ENCODE measurements at places on chromosomes 1 and 21.

DNA sequence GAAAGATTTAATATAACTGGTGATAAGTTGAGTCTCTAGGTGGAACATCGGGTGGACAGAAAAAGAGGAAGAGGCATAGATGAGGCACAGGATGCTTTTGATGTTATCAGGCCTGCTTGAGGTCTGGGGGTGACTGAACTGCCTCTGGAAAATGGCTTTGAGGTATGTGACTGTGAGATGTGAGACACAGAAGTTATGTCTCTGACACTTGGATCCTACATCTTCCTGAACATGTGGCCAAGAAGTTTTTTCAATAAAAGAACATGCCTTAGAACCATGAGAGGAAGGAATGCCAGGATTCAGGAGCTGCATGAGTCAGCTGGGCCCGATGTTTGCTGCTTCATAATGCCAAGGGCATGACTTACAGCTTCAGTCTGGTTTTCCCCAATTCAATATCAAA is 11.5 kb upstream of the AIM2 start:
- DNase-seq: peak; percentile 85

DNA sequence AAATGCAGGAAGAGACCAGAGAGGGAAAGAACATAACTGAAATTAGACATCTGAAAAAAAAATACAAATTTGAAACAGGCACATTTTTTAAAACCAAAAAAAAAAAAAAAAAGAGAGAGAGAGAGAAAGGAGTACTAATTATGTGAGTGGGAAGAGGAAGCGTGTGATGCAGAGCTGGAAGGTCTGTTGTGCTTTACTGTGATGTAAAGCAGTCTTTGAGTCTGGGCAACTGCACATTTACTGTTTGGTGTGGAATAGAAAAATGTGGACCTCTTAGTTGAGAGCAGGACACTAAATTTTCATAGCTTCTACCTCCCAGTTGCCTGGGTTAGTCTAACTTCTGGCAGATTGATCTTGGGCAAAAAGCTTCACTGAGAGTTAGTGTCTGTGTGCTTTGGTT is 16.5 kb downstream of the LHX9 start:
- no peak for DNase-seq

DNA sequence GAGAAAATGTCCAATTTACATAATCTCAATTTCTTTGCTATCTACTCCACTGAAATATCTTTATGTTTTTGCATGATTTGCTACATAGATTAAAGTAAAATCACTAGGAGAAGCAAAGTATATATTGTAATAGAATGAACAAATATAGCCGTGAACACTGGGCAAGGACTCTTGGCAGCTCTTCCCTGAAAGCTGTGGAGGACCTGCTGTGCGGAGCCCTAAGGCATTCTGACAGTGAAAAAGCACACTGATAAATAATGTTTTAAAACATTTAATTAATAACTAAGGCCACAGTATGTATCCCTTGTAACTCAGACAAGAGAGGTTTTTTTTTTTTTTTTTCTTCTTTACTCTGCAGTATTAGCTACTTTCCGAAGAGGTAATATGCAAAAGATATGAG is 256.1 kb upstream of the DPYD start:
- DNase-seq: no peak

DNA sequence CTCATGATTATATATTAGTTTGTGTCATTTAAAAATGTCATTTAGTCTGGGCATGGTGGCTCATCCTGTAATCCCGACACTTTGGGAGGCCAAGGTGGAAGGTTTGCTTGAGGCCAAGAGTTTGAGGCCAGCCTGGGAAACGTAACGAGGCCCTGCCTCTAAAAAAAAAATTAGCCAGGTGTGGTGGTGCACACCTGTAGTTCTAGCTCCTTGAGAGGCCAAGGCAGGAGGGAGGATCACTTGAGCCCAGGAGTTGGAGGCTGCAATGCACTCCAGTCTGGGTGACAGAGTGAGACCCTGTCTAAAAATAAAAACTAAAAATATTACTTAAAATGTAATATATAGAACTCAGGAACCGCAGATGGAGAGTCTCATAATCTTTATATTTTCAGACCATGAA is 34.6 kb downstream of the RUNX3 start:
- DNase-seq: no peak

DNA sequence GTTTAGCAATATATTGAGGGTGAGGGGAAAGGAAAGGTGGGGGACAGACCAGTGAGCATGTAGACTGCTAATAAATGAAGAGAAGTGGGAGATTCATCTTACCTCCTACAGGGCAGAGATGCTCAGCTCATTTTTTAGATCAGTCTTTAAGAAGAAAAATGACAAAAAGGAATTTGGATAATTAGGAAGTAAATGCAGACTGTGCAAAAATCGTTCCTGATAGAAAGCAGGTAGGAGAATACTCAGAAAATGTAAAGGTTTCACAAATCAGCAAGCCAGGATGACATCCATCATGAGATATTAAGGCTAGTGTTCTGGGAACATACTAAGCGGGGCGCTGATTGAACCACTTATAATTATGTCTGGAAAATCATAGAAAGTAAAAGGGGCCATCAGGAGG is 106.3 kb downstream of the RNF220 start:
- DNase-seq: no peak

DNA sequence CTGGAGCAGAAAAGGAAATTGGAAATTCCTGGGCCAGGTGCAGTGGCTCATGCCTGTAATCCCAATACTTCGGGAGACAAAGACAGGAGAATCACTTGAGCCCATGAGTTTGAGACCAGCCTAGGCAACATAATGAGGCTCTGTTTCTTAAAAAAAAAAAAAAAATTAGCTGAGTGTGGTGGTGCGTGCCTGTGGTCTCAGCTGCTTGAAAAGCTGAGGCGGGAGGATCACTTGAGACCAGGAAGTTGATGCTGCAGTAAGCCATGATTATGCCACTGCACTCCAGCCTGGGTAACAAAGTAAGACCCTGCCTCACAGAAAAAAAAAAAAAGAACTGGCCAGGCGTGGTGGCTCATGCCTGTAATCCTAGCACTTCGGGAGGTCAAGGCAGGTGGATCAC is 56.7 kb downstream of the SRSF11 start:
- DNase-seq: no peak

DNA sequence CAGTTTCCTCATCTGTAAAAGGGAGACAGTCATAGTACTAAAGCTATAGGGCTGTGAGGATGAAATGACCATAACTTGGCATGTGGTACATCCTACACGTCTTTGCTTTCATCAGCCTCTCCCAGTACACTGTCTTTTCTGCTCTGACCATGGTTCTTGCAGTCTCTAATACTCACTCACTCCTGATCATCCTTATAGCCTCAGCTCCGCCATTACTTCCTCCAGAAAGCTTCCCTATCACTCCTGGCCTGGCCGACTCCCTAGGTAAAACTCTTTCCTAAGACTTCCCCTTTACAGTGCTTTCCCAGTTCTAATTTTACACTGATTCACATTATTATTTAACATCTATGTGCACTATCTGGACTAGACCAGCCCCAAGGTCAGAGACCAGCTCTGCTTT is 5.0 kb upstream of the MRPL24 start:
- no peak for DNase-seq

DNA sequence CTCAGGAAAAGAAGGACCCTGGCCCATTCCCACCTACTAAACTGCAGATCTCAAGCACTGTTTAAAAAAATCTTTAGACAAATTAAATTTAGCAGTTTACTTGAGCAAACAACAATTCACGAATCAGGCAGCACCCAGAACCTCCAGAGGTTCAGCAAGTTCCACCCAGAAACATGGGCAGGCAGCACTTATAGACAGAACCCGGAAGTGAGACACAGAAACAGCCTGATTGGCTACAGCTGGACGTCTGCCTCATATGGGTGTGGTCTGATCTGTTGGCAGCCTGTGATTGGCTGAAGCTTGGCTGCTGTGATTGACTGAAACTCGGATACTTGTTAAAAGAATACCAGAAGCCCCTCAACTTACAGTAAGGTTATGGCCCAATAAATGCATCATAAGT is 34.7 kb upstream of the COL6A2 start:
- DNase-seq: no peak

GRCh38 chr1:173392895-173393658 is 84.1 kb upstream of the PRDX6 start:
- DNase-seq: peak; percentile 87

DNA sequence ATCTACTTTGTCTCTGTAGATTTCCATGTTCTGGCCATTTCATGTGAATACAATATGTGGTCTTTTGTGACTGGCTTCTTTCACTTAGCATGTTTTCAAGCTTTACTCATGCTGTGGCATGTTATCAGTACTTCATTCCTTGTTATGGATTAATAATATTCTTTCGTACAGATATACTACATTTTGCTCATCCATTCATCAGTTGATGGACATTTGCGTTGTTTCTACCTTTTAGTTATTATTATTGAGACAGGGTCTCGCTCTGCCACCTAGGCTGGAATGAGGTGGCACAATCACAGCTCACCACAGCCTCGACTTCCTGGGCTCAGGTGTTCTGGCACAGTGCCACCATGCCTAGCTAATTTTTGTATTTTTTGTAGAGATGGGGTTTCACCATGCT is 21.4 kb downstream of the SFPQ start:
- no peak for DNase-seq

DNA sequence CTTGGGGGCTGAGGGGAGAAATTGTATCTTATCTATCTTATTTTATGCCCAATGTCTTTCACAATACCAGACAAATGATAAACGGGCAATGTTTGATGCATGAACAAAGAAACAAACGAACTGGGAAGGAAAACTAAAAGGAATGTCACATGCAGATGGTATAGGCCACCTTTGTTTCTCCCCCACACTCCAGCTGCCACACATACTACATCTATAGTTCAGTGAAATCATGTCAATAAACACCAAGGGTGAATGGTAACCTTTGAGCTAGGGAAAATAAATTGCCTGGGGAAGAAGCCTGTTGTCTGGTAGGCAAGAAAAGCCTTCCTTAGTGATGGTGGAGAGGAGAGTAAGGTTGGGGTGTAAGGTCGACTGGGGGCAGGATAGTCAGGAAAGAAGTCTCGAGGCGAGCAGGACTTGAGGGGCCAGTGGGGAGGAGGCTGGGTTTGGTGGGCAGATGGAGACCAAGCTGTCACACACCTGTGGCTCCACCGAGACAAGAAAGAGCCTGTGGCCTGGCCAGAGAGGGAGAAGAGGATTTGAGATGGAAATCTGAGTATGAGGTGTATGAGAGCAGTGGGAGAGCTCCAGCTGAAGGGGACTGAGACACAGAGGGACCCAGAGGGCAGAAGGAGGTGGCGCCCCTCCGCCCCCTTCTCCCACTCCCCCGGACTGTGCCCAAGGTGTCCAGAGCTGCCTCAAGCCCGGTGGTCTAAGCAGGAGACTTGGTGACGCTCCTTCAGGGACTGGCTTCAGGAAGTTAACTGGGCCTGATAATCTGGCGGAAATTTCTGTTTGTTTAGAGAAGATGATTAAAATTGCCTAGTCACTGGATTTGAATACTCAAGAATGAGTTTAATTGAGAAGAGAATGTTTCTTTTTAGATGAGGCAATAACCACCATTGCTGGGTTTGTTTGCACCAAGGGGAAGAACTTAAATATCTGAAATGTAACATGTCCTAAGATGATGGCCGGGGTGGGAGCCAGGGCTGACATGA is 37.3 kb downstream of the ATF3 start:
- no peak for DNase-seq

- DNase-seq: no peak
Measured at GRCh38 chr1:167543199-167543990, 10.2 kb downstream of the CREG1 start.

GRCh38 chr1:11198257-11198656 is 9.1 kb downstream of the ANGPTL7 start:
- DNase-seq: no peak

GRCh38 chr1:190170321-190170720 is 307.3 kb downstream of the BRINP3 start:
- DNase-seq: no peak

- DNase-seq: no peak
Measured at GRCh38 chr21:14273736-14274538, 58.0 kb downstream of the RBM11 start.

- no peak for DNase-seq
Measured at GRCh38 chr1:10917513-10918454, 94.7 kb upstream of the TARDBP start.

DNA sequence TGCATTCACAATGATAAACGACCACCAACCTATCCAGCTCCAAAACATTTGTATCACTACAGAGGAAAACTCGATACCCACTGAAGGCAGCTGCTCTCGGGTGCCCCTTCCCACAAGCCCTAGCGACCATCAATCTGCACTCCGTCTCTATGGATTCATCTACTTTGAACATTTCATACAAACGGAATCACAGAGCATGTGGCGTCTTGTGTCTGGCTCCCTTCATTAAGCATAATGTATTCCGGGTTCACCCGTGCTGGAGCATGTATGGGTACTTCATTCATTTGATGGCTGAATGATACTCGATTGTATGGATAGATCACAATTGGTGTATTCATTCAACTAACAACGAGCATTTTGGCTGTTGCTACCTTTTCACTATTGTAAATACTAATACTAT is 340.2 kb downstream of the SMYD3 start:
- no peak for DNase-seq

DNA sequence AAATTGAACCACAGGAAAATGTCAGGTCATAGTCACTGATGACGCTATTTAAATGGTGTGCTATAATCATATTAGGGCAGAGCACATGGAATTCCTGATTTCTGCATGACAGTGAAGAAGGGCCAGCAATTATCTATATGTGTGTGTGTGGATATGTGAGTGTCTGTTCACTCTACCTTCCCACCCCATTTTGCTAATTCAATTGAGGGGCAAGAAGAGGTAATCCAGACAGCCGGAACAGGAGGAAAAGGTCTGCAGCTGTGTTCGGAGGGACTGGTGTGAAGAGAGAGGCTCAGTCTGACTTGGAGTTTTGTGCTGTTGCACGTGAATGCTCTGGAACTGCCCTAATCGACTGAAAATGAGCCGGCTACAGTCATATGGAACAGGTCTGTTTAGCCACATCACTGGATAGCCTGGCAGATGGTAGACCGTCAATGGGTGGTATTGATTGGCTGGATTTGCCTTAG is 5.1 kb upstream of the ELAVL4 start:
- DNase-seq: no peak

DNA sequence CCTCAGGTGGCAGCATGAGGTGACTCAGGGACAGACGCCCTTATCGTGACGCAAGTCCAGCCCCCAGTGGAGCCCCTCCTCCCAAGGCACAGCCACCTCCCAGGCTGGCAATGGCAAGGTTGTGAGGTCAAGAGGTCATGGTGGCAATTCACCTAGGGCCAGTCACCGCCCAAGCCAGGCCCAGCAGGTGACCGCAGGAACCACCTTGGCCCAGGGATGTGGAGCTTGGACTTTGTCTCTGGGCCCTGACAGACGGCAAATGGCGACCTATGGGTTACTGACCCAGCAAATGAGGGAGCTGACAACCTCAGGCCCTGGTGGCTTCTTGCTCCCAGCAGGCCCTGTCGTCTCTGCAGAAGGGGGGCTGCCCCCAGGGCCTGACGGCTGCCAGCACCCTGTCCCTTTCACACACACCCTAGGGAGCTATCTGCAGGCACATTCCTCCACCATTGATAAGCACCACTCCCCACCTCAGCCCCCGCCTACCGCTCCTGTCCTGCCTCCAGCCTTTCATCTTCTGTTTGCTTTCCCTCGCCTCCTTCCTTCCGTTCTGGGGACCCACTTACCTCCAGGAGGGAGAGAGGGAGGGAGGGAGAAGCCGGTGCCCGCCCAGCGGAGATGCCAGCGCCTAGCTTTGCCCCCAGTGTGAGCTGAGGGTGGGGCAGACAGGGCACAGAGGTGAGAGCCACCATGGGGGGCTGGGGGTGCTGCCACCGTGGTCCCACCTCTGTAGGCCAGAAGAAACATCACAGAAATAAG is 12.1 kb downstream of the EPHA2 start:
- DNase-seq: peak; percentile 81

Measured in M059J (cell line).